ENCODE measurements at places on chromosomes 16 and 17.
A peak's percentile ranks its signal among the peaks of the same experiment; 100 is the strongest.

- peak; percentile 65 for DNase-seq
Observed at GRCh38 chr17:7858522-7858810, 663 bp downstream of the CYB5D1 start.

- DNase-seq, result no peak
Observed at GRCh38 chr17:47721725-47722124, 11.3 kb upstream of the TBX21 start.

DNA sequence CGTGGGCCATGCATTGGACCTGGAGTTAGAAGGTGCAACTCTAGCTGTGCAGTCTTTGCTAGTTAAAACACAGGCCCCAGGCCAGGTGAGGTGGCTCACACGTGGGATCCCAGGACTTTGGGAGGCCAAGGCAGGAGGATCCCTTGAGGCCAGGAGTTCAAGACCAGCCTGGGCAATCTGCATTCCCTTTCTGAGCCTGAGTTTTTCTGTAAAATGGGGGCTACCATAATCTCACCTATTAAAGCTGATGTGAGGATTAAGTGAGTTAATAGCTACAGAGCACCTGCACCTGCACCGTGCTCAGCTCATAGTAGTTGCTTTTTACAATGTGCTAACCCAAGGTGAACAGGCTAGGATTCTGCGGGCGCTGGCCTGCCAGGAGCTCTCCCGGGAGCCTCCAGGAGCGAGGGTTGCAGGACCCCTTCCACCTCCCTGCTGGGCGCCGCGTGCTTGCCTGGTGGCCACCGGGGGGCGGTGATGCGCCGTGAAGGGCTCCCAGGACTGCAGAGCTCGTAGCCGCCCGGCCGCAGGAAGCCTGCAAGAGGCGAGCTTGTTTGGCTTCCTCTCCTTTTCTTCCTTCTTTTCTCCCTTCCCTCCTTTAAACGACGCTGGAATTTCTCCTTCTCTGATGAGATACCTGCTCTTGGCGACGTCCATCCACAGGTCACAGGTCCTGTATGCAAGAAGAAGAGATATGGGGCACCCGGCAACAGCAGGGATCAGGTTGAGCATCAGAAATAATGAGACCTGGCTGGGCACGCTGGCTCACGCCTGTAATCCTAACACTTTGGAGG lies 51.3 kb downstream of the ZFP90 start:
- no peak for DNase-seq

GRCh38 chr17:2697611-2698162 lies 13.9 kb downstream of the CLUH start:
- no peak for DNase-seq

GRCh38 chr17:2837147-2837561 lies 40.9 kb downstream of the RAP1GAP2 start:
- no peak for DNase-seq

GRCh38 chr17:74855323-74855722 lies 4.4 kb downstream of the GRIN2C start:
- no peak for DNase-seq

GRCh38 chr16:9497750-9498149 lies 406.3 kb downstream of the HAPSTR1 start:
- DNase-seq, result no peak

Measured in LoVo (cell line).